Adrenal gland (tissue), 19 donors: ENCODE measurements at places on chromosomes 3 and 15.

DNA sequence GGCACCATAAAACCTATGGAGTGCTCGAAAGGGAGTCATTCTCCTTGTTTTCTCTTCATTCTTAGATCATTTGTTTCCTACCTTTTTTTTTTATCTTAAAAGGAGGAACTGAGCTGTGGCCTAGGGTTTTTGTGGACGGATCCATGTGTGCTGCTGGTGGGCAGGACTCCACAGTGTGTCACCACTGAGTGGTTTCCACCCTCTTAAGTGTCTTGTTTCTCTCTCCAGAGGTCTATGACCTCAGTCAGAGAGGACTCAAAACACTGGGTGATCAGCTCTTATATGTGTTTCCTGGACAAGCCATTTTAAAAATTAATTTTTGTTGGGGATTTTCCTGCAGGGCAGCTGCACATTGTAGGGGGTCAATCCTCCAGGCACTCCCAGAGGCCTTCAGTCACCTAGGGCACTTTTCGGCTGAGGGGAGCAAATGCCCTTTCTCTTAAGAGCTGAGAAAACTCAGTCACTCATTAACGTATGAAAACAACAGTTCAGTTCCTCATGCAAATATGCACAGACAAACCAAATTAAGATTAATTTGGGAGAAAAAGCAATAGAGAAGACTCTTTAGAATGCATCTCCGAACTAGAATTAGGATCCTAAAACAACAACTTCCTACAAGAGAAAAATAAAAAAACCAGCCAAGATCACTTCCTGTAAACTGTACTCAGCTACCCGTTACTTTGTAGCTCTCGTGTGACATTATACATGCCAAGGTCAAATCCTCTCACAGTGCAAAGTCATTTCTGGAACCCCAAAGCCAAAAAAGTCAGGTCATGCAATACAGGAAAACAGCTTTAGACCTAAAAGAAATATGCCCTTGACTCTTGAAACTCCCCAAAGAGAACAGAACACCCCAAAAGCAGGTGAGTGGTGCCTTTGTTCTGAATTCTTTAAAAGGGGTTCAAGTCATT, 27.6 kb upstream of the FAM3D start:
- DNase-seq: no peak

DNA sequence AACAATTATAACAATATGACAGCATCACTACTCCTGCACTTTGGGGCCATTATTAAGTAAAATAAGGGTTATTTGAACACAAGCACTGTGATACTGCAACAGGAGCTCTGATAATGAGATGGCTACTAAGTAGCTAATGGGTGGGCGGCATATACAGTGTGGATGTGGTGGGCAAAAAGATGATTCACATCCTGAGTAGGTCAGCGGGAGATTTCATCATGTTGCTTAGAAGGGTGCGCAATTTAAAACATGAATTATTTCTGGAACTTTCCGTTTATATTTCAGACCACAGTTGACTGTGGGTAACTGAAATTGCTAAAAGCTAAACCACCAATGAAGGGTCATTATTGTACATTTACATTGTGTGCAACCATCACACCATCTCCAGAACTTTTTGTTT, 42.3 kb downstream of the FBXO22 start:
- DNase-seq: no peak

DNA sequence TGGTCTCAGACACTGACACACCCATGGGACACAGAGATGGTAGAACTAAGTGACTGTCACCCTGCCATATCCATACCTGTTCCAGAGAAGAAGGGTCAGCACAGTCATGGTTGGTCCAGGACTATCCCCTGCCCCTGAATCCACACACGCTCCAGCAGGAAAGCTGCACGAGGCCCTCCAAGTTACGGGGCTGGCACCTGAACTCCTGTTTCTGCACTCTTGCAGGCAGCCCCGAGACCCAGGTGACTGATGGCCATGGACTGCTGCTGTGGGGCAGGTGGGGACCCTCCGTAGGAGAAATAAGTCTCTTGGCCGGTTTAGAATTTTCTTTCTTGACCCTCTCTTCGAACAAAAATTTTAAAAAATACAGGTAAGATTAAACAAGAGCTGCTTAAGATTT, 30.6 kb downstream of the CHDH start:
- DNase-seq: no peak

- DNase-seq: no peak
Measured at GRCh38 chr15:63191895-63192618, 2.7 kb downstream of the RAB8B start.

- no peak for DNase-seq
Measured at GRCh38 chr15:65258375-65259262, 28.1 kb downstream of the PARP16 start.

DNA sequence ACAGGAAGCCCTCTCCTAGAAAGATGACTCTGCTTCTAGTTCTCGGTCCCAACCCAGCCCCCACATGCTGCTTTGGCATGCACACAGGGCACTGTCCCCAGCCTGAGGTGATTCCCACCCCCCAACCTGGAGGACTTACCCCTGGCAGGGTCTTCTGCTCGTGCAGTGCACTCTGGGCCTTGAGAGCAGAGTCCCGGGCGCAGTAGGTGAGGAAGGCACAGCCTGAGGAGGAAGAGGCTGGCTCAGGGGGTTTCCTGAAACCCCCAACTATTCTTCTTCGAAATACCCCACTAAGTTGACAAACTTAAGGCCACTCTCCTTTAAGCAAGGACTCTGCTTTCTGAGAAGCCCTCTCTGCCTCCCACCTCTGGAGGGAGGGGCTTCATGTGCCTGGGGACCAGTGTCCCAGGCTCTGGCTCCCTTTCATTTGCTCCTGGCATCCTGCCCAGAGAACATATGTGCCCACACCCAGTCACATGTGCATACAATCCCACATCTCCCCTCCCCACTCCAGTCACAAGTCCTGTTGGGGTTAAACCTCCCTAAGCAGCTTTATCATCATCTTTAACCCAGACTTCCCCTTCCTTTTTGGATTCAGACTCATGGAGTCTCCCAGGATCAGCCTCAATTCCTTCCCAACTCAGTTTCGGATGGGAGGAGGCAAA, 4.1 kb downstream of the CELF6 start:
- no peak for DNase-seq

- DNase-seq: no peak
Measured at GRCh38 chr3:81094986-81095385, 666.5 kb downstream of the GBE1 start.

DNA sequence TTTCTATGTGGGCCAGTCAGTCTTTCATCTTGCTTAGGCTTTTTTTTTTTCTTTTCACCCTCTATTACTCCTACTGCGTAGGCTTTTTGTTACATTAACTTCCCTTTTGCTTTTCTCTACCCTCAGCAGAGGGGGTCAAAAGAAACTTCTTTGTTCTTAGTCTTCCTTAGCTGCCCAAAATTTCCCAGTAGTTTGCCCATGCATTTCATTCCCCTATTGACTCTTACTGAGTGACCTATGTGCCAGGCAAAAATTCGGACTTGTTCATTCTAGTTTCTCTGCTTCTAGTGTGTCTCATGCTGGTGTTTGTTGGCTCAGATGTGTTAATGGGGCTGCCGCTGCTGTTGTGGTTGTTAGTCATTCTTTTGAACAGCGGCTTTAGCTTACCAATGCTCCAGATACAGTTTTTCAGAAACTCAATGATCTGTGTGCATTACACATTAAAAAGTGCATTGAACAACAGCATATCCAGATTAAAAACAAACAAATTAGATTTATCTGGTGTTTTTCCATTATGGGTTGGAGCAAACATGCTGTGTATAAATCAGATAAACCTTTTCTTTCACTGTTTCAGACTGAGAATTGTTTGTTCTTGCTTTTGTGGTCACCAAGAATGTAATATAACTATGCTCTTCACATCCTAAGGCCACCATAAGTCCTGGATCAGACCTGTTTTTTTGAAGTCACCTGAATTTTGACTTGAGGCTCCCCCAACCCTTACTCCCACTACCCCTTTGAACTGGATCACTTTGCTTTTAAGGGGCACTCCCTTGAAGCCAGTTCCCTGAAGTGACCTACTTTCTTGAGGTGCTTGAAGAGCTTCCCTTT, 43.1 kb downstream of the PDE8A start:
- DNase-seq: no peak

GRCh38 chr3:88226910-88227309, 77.2 kb downstream of the C3orf38 start:
- no peak for DNase-seq

DNA sequence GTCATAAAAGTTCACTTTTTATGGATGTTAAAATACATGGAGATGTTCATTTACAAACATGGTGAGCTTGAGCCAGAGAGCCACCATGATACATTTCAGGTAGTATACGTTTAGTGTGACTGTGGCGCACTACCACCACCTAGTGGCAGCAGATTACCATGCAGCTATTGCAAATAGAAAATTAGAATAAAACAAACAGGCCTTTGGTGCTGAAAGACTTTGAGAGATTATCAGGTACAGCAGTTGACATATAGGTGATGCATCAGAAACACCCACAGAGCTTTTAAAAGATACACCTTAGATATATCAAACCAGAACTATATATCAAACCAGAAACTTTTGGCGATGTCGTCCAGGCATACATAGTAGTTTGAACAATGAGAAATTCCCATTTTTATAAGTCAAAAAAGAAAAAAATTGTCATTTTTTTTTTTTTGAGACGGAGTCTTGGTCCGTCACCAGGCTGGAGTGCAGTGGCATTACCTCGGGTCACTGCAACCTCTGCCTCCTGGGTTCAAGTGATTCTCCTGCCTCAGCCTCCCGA, 42.0 kb upstream of the ICE2 start:
- DNase-seq: peak; percentile 63

GRCh38 chr15:42070279-42070975, 23.9 kb downstream of the PLA2G4D start:
- DNase-seq: no peak

- peak; percentile 57 for DNase-seq
Measured at GRCh38 chr3:114093596-114093995, 37.1 kb downstream of the QTRT2 start.

DNA sequence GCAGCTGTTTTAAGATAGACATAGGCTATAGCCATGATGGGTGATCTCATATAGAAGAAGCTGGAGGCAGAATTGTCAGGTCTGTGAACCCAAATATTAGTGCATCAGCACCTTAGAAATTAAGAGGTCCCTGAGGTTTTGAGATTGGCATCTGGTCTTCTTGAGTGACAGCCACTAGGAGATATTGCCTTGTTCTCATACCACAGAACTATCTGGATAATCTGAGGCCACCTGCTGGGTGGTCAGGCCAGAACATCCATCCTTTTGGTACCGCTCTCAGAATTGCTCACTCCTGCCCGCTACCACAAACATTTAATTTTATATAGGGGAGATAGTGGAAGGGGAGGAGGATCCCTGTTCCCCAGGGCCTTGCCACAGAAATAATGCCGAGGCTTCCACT, 210.6 kb upstream of the ZPLD1 start:
- DNase-seq: no peak

DNA sequence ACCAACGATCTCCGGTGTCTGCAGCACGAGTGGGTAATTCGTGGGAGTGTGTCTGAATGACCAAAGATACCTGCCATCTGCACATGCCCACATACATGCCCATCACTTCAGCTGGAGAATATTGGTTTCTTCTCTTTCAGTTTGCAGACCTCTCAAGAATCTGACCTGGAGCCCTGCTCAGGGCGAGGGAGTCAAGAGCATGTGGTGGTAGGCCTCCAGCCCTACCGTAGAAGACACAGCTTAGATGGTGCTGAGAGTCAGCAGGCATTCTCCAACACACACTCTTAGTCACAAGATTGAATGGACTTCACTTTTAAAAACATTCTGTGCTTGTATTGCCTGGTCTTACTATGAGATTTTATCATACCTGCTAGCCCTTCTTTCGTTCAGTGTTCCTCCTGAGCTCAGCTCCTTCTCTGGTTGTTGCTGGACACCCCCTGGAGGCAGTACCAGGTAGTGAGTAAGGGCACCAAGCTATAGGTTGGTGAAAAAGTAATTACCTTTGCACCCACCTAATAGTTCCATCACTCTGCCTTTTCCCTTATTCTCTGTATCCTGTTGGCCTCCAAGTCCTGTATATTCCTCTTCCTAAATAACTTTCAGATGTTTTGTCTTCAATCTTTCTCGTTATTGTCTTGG, 252.0 kb downstream of the CACNA2D3 start:
- DNase-seq: no peak
